ENCODE measurements at places on chromosomes 12 and 14.

DNA sequence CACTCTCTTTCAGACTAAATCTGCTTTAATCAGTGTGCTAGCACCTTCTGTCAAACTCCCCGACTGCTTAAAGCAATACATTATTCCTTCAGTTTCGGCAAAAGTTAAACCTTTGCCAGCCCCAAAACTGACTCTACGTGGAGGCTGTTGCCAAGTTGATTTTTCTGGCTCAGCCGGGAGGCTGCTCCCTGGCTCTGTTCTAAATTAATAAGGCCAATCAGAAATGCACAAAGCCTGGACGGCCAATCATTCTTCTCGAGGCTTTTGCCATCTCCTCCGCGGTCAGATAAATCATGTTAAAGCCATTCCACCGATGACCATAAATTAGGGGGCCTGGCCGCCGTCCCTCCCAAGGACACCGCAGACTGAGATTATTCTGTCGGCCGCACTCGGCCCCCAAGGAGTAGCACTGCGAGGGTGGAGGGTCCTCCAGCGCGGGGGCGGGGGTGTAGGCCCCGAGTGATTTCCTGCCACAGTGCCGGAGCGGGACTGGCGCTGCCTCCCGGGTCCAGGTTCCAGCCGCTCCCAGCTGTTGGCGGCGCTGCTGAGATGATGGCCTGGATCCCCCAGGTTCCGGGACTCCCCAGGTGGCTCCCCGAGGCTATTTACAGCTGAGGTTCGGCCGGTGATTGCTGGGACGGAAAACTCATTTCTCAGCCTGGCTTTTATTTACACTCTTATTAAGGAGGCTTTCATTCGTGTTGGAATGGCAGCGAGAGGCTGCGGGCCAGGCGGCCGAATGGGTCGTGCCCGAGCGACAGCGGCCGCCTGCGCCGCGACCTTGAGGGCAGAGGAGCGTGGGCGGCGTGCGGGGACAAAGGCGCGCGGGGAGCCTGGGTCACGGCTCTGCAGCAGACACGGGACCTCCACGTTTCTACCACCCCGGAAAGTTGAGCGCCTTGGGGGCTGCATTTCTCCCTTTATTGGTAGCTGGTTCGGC is 165.1 kb downstream of the MON2 start:
- DNase-seq, result no peak

DNA sequence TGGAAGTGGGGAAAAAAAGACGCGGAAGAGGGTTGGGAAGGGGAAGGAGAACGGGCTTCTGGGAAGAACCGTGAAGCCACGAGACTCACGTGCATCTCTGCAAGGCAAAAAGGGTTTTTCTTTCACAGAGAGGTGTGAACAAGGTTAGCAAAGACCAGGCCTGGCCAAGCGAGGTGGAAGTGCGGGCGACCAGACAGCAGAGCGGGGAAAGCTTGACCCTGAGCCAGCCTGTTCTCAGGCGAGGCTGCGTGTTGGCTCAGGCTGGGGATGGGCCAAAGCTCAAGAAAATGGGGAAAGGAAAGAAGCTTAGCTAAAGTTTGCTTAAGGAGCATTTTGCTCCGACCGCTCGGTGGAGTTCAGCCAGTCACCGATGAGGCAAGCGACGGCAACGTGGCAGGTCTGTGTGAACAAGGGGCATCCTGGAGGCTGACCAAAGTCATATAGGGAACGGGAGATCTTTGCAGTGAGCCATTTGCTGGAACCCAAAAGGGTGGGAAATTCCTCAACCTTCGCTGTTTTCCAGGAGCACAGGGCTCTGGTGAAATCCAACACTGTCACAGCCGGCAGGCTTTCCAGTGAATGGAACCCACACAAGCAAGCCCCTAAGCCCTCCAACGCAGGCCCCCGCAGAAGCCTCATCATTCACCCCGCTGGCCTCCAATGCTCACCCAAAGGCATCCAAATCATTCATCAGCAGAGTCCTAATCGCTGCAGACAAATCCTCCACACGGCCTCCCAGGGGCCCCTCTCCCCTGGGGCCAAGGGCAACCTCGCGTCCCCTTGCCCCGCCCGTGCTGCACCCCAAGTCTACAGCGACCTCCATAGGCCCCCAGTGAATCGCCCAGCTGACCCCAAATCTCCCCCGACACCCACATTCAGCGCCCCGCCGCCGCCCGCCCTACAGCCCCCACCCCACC is 754 bp downstream of the ZNF605 start:
- peak; percentile 35 for DNase-seq

DNA sequence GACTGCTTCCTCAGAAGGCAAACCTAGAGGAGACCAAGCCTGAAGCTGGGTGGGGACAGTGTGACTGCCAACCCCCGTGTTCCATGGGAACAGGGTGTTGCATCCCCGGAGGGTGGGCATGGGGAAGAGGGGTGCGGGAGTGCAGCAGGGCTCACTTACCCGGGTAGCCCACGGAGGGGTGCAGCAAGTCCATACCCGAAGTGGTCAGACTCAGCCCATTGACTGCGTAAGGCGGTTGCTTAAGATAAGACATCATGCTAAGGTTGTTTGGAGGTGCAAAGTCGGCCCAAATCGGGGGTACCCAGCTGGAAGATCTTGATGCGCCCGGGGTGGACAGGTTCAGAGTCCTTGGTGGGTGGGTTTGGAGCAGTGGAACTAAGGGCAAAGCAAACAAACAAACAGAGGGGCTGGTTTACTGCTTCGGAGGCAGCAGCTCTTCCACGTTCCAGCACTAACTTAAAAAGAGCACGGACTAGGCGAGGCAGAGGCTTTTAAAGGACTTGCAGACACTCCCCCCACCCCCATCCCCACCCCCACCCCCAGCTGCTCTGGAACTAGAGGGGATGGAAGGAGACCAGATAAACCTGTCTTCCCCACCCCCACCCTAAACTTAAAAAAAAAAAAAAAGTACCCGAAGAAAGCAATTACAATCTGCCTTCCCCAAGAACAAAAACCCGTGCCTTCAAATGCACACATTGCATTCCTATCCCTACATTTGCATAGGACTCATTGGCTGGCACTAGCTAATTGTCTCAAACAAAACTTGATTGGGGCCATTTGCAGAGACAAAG is 4.9 kb downstream of the OTX2 start:
- DNase-seq, result no peak

- DNase-seq, result peak; percentile 71
These were observed at the start of gene SNW1 for GRCh38 chr14:77760381-77761204. SNW1 (minus strand) TSS chr14:77761156; CDS start chr14:77761127, 29 bp downstream.

DNA sequence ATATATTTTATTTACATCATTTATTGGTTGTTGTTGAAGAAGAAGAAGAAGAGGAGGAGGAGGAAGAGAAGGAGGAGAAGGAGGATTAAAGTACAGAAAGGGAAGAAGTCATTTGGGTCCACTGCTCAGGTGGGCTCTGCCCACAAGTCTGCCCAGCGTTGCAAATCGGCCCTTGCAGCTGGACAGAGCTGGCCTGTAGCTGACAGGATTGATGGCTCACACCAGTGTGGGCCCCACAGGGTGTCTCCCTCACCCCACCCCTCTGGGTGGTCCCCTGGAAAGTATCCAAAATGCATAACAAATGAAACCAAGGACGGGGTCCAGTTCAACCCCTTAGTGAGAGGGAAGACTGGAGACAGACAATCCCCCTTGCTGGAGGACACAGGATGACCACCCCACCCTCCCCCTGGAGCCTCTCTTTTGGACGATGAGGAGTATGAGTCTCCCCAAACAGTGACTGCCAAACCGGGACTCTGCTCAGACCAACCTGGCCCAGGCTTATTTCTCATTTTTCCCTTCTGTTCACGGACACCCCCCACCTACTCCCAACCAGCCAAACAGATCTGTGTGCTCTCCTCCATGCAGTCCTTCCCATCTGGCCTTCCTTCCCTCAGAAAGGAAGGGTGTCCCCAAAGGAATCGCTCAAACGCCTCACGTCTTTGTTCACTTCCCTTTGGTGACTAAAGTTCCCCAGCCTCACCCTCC is 17.7 kb downstream of the DPF3 start:
- no peak for DNase-seq

Data from 8988T (cell line).